ENCODE measurements at places on chromosomes 4 and X.

- no peak for DNase-seq
These were observed 81.2 kb upstream of the TBL1X start for GRCh38 chrX:9383655-9384054.

GRCh38 chr4:5409972-5410618, 298.3 kb downstream of the EVC2 start:
- DNase-seq, result no peak

DNA sequence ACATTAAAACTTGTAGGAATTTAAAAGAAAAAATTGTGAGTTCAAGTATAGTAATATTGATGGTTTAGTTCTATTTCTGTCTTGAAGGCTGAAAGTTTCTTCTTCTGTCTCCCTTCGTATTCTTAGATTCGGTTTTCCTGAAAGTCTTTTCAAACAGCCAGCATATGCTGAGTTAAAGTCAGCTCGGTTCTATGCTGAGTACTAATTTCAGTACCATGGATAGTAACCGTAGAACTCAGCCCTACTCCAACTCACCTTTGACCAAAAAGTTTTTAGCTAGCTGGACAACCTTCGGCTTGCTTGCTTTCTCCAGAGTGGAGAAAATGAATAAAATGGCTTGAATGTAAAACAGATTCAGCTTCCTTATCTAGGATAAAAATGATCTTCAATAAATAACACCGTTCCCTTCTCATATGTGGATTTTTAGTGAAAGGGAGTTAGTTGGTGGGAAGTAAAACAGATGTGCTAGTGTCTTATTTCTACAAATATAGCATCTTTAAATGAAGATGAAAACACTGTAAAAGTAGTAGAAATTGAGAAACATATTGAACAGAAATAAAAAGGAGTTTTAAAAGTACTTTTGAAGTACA, 5.2 kb downstream of the POU4F2 start:
- DNase-seq, result no peak

DNA sequence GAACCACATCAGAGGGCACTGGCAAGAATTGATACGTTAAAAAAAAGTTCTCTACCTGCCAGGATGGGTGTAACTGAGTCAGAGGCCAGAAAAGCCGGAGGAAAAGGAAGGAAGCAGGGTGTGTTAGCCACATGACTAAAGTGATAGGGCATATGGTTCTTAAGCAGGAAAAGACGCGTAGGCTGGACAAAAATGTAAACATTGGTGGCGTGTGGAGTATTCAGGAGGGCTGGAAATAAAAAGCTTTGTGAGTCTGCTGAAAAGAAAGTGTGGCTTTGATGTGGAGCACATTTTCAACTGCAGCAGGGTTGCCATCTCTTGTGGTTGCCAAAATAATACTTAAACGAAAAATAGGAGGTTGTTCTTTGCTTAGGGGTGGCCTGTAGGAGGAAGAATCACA, 186.5 kb upstream of the RPL34 start:
- no peak for DNase-seq

GRCh38 chrX:132677233-132677716, 188.4 kb upstream of the MBNL3 start:
- no peak for DNase-seq

- no peak for DNase-seq
These were observed 2440.0 kb downstream of the PCDH7 start for GRCh38 chr4:33160126-33160525.
